Non-pigmented ciliary epithelial cell (primary cell): ENCODE measurements at places on chromosomes 5 and 9.

DNA sequence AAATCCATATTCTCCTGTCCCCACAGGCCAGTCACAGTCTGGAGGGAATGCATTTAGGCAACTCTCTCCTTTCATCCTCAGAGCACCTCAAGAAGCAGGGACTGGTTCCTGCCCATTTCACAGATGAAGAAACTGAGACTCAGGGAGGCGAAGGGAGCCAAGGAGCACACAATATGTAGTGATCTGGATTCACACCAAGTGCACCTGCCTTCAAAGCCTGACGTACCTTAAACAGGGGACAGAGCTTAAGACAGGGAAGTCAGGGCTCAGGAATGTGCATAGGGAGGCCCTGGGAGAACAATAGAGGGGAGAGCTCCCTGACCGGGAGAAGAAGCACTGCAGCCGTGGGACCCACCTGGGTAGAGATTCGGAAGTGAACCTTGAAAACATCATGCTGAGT is 83.0 kb downstream of the GABBR2 start:
- DNase-seq = no peak

DNA sequence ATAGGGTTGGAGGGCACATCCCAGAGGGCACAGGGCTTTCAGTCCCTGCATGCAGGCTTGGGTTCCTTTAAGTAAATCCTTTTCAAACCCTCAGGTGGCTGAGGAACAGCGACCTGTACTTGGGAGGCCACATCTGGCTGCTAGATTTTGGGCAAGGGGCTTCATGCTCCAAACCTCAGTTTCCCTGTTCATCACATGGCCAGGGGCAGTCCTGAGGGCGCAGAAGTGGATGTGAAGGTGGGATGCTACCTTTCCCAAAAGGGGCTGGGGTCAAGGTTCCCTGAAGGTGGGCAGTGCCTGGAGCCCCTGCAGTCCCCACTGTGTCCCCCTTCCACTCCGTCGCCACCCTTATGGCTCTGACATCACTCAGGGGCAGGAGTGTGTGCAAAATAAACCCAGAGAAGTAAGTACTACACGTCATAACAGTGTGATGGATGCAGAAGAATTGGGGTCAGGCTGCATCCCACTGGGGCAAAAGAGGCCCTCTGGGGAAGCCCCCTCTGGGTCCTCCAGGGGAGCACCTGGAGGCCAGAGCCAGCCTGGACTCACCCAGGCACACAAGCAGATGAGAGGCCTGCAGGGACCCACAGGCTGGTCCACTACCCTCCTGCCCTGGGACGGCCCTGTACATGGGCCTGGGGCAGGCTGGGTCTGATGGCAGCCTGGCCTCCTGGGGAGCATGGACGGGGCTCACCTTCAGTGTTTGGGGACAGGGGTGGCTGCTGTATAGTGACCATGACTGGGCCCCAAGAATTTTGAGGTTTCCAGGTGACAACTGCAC is 1.9 kb upstream of the CARD19 start:
- DNase-seq = no peak

GRCh38 chr5:27472000-27472763 is 433.8 kb upstream of the CDH9 start:
- DNase-seq = no peak

DNA sequence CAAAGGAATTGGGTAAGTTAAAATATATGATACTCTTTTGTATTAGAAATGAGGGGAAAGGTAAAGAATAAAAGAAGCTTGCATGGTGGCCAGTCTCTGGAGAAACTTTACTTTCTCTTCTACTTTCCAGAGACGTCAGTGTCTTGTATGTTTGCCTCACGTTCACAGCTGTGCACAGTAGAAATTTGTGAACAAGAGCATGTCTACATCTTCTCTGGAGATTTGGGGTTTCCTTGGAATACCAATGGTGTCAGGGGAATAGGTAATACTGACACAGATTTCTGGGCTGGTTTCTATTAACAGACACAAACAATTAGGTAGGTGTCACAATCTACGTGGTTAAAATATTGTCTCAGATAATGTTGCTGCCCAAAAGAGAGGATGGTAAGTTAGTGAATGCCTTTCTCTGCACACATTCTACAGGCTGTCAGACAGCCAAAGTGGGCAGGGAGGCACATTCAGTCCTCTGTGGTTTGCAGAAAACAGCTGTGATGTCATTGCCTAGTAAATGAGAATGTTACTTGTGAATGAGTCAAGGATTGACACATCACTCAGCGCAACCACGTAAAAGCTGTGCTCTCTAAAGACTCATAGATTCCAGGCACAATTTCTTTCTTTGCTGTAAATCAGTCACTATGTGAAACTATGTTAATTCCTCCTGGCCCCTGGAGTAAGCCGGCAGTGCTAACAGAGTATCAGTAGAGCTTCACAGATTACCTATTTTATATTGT is 397.1 kb downstream of the MAN2A1 start:
- peak; percentile 67 for DNase-seq

DNA sequence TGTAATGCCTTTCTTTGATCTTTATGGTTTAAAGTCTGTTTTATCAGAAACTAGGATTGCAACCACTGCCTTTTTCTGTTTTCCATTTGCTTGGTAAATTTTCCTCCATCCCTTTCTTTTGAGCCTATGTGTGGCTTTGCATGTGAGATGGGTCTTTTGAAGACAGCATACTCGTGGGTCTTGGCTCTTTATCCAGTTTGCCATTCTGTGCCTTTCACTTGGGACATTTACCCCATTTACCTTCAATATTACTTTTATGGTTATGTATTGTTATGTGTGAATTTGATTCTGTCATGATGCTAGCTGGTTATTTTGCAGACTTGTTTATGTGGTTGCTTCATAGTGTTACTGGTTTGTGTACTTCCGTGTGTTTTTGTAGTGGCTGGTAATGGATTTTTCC is 59.2 kb downstream of the YTHDC2 start:
- no peak for DNase-seq

GRCh38 chr9:32503008-32503407 is 23.0 kb downstream of the RIGI start:
- DNase-seq = no peak

GRCh38 chr5:118447350-118447749 is 541.0 kb downstream of the DTWD2 start:
- no peak for DNase-seq

- no peak for DNase-seq
Measured at GRCh38 chr9:134895097-134895496, 14.5 kb downstream of the FCN2 start.

DNA sequence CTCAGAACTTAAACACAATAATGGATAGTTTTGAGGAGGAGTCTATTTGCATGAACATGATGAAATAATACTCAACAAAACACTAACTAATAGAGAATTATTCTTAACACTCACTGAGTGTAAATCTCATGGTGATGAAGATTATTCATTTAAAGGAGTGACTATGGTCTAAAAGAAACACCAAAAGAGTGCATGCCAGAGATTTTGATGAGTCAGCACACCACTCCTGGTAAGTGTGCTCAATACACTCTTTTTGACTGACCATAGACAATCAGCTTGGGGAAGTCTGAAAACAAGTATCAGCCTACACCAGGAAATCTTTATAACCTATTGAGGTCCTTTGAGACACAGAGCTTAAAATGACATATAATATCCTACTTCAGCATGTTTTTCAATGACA is 6.8 kb upstream of the FST start:
- no peak for DNase-seq

DNA sequence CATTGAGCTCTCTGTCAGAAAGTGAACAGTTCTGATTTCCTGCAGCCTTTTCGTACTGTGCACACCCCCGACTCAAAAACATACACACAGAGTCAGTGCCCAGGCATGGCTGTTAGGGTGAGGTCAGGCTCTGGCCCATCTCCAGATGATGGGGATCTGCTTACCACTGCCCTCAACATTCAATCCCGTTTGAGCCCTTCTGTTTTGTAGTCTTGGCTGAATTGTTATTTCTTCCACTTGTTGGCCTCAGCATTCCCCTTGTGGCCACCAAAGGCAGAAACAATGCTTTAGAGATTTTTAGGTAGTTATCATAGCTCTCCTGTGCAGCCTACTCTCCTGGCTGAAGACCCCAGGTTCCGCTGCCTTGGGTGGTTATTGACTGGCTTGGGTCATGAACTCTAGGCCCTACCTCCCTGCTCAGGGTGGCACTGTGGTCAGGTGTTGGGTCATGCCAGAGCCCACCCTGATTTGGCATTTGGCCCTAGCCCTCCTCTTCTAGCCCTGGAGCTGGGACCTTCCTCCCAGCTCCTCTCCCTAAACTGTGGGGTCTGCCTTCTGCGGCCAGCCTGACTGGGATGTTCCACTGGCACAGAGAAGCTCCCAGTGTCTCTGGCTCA is 7.8 kb upstream of the MYOZ3 start:
- no peak for DNase-seq

GRCh38 chr5:161548487-161549094 is 2.1 kb upstream of the GABRB2 start:
- no peak for DNase-seq

GRCh38 chr5:123992641-123993040 is 480.7 kb downstream of the CSNK1G3 start:
- no peak for DNase-seq

GRCh38 chr9:109264877-109265587 is 55.8 kb downstream of the EPB41L4B start:
- DNase-seq = no peak

GRCh38 chr5:15513431-15513830 is 13.5 kb downstream of the FBXL7 start:
- DNase-seq = no peak

DNA sequence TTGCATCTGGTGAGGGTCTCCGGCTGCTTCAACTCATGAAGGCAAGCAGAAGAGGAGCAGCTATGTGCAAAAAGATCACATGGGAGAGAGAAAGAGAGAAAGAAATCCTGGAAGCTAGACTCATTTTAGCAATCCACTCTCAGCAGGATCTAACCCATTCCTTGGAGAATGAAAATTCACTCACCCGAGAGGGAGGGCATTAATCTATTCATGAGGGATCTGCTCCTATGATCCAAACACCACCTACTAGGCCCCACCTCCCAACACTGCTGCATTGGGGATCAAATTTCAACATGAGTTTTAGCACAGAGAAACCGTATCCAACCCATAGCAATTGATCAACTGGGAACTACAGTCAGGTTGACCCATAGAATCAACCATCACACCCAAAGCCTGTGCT is 98.1 kb upstream of the SV2C start:
- no peak for DNase-seq

DNA sequence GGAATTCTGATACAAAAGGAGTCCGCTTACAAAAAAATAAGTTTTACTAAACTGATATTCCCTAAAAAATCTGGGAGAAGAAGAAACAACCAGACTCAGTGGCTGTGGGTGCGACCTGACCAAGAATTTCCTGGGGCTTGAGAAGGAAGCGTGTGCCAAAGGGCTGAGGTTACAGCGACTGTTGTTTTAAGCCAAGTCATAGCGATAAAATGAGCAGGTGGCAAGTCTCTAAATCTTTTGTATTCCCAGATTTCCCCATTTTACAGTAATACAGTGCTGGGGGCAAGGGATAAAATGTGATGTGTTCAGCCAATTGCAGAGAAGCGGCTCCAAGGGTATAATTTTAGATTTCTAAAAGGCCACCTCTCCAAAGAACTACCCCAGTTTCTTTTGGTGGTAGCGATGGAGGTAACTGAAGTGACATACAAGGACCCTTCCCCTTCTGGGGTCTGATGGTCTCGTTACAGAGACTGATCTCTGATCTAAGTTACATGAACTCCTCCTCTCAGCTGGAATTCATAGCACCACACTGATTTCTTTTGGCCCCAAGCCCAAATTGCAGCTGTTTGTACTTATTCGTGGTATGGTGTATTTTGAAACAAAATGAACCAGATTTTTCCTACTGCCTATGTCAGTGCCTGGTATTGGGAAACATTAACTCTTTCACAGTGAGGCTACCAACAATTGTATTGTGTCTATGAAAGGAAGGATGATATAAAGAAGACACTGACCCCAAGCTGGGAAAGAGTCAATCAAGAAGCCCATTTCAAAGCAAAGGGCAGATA is 41.6 kb downstream of the LPAR1 start:
- no peak for DNase-seq

DNA sequence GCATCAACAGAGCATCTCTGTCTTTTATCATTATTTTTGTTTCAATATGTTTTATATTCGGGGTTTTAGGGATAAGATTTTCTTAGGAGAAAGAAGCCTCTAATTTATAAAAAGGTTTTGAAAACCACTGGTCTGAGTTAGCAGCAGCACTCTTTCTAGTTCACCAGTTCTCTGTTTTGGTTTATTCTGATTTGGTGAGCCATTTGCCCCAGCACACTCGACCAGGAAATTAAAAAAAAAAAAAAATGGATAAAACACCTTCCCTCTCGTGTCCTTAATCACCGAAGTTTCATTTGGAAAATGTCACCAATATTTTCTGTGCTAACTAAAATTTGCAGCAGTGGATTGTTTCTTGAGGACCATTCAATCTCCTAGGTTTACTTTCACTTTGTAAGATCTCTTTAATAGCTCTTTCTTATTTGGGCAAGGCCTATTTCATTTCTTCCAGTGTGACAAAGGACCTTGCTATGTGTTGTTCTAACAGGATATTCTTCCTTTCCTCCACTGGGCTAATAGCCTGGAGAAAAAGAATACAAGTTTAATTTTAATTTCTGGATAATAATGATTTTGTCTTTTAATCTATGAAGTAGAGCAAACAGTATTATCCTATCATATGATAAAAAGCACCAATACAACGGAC is 57.8 kb upstream of the ANXA1 start:
- DNase-seq = no peak

DNA sequence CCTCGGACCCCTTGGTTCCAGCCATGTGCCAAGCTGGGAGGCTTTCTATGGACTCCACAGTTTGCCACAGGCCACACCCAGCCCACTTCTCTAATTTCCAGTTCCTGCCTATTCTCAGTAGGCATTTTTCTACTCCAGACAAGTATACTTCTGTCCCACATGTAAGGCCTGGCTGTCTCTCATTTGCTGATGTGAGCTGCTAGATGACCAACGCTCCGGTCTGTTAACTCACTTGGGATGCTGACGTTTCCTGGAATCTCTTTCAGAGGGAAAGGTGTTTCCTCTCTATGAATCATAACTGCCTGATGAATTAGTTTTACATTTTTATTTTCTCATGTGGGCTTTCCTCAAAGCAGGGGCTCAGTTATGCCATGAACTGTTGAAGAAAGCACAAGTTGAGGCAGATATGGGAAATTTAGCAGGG is 36.3 kb downstream of the ERGIC1 start:
- peak; percentile 93 for DNase-seq

DNA sequence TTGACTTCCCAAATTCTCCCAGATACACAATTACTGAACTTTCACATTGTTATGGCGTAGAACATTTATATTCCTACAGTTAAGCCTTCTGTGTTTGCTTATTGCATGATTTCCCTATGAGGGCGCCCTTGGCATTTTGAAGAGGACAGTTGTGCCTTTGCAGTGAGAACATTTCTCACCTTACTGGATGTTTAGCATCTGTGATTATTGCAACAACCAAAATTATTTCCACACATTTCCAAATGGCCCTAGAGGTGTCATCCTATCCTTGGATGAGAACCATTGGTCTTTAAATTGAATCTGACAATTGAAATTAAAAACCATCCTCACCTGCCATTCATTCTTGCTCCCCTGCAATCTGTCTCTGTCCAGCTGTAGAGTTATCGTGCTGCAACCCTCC is 104.0 kb downstream of the MAMDC2 start:
- no peak for DNase-seq
